MG63 (cell line): ENCODE measurements at places on chromosomes 7 and 10.

- no peak for DNase-seq
These were observed 36.0 kb upstream of the FAM20C start for GRCh38 chr7:156111-157007.

DNA sequence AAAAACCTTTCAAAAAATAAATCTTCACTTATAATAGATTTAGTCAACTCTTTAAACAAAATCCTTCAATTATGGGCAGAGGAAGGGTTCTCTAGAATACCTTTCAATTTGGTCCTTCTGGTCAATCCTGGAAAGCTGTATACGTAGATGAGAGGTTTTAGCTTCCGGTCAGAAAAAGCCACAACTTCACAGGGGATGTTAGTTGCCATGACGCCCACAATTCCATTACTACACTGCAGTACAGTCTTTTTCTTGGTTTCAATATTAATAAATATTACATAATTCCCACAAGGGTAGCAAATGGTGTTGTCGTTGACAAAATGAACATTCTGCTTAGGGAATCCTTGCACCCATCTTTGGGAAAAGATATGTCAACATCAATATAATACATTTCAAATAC, 1.7 kb downstream of the CFAP43 start:
- no peak for DNase-seq

GRCh38 chr10:77552252-77552651, 85.4 kb downstream of the KCNMA1 start:
- DNase-seq, result no peak

DNA sequence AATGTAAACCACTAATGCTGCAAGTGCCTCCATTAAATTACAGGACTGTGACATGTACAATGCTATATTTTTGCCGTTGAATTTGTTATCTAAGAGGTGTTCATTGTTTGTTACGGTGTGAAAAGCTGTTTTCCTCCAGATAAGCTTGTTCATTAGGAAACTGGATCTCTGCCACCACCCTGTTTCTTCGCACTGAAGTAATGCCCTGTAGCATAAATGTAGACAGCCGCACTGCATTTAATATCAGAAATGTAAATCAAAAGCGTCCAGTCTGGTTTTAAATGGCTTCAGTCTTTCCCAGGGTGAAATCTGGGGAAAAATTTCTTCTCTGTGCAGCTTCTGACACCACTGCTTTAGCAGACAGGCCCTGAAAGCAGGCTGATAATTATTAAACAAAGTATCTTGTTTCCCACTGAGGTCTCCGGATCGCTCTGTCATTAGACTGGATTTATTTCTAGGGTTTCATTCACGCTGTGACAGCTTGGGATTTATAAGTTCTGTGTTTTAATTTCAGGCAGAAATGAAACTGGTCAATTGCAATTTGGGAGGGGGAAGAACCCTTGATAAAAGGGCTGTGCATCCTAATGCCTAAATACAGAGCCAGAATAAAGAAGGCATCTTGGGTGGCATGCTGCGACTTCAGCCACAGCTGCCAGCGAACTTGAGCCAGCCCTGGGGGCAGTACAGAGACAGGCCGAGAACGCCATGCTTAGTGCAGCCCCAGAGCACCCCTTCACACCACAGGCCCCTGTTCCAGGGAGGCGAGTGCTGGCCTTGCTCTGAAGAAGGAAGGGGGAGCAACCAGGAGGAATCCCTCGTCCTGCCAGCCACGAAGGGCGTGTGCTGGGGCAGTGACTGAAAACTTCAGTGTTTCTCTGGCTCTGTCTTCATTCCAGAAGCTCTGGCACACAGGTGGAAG, 547.7 kb upstream of the GALNT17 start:
- no peak for DNase-seq

GRCh38 chr10:6978187-6978627, 398.1 kb upstream of the PRKCQ start:
- DNase-seq, result no peak

GRCh38 chr10:89241486-89242344, 9.9 kb downstream of the LIPA start:
- no peak for DNase-seq

GRCh38 chr10:112466802-112467201, 19.8 kb downstream of the VTI1A start:
- no peak for DNase-seq

DNA sequence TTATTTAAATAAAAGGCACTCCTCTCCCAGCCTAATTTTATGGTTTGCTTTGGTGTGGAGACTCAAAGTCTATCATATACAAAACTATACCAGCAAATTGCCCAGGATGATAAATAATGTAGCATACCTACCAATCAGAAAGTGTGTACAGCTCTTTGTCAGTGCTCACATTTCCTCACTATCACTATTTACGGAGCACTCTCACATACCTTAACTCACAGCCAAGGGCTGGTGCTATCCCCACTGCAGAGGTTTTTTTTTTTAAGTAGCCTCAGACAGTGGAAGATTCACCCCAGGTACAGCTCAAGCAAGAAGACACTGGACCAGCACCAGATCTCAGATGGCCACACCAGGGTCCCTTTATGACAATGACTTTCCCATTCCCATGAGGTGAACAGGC, 2.5 kb downstream of the PDLIM1 start:
- no peak for DNase-seq

GRCh38 chr10:88592381-88592780, 5.8 kb downstream of the LIPJ start:
- no peak for DNase-seq

- DNase-seq, result peak; percentile 50
These were observed 69.4 kb upstream of the PDLIM1 start for GRCh38 chr10:95360122-95360714.

GRCh38 chr10:88754287-88754686, 5.5 kb upstream of the LIPN start:
- peak; percentile 59 for DNase-seq

GRCh38 chr10:125166658-125167057, 6.3 kb upstream of the CTBP2 start:
- no peak for DNase-seq

GRCh38 chr10:32446536-32447406, 831 bp downstream of the CCDC7 start:
- peak; percentile 12 for DNase-seq

GRCh38 chr7:70590126-70590854, 541.7 kb upstream of the GALNT17 start:
- no peak for DNase-seq

DNA sequence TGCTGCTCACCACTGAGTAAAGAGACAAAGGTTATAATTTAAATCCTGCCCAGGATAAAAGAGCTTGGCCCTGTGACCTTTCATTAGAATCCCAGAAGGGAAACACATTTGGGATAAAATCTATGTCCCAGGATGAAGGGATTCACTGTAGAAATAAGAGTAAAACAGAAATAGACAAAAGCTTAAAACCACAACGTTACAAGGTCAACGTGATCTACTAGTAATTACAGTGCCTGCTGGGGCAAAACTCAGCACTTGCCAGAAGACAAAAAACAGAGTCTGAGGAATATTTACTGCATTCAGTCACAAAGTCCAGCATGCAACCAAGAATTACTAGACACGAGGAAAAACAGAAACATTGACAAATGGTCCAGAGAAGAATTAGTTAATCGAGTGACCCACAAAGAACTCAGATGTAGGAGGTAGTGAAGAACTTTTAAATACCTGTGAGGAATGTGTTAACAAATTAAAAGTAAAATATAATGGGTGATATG, 982.3 kb downstream of the GATA3 start:
- no peak for DNase-seq

- DNase-seq, result no peak
These were observed 226.5 kb upstream of the TMEM72 start for GRCh38 chr10:44684661-44685060.

- DNase-seq, result no peak
These were observed 343.9 kb downstream of the ABCA13 start for GRCh38 chr7:48515171-48515570.

DNA sequence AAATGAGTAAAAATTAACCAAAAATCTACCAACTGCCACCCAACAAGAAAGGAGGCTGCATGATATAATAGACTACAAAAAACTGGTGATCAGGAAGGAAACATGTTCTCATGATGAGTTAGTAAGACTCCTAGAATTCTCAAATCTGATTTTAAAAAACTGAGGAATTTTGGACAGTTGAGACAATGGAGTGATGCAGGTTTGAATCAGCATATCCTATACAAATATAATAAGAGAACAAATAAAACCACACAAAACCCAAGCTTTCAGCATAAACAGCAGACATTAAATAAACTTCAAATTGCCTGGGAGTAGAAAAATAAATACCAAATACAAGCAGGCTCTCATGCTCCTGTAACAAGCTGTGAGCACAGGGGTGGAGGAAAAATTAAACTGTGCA, 57.8 kb downstream of the SLC25A40 start:
- no peak for DNase-seq

DNA sequence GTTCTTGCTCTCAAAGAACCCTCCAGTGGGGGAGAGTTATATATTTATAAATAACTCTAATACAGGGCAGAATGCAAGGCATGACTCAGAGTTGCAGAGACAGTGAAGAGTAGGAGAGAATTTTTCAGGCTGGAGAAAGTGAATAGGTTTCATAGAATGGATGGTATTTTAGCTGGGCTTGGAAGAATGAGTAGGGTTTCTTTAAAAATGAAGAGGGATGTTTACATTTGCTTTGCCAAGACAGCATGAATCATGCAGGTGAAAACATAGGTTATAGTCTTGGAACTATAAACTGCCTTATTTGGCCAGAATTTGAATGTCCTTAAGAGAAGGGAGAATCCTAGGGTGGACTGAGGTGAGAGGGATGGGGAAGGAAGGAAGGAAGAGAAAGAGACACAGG, 124.8 kb downstream of the CPED1 start:
- no peak for DNase-seq

DNA sequence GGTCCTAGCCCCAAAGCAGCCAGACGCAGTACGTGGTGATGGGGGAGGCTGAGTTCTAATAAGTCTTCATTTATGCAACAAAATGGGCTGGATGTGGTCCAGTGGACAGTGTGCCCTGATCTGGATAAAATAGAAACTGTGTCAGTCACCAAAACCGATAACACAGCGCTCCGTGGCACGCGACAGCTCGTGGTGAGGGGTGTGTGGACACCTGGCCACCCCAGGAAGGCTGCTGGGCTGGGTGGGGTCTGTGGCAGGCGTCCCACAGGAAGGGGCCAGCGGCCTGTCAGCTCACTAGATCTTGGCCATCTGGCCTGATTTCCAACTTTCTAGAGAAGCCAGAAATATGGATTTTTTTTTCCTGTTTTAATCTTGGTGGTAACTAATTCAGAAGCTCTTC, 17.0 kb downstream of the FAM20C start:
- DNase-seq, result no peak
